ENCODE measurements at places on chromosomes 16 and 17.

DNA sequence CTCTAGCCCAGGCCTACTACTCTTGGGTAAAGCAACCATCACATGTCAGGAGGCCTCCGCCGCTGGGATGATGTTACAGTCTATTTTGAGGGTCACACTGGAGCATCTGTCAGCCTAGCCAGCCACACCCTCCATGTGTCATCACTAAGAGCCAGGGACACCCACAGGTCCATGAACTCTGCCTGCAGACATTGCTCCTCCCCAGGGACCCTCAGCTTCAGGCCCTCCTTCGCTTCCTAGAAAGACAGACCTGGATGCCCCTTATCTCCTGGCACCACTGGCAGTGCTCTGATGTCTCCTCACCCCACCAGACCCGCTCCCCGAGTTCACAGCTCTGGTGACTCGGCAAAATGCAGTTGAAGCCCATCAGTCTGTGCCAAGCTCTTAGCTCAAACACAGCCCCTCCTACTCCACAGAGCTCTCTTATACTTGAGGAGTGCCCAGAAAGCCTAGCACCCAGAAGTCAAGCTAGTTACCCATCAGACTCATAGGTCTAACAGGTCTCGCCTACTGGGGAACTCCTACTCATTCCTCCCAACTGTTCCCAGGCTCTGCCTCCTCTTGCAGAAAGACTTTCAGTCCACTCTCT is 5.9 kb downstream of the RANBP10 start:
- DNase-seq: no peak

- DNase-seq: no peak
These were observed 43.6 kb upstream of the CRYM start for GRCh38 chr16:21321736-21322135.

- no peak for DNase-seq
These were observed 12.3 kb downstream of the LRRC3C start for GRCh38 chr17:39939588-39940419.

DNA sequence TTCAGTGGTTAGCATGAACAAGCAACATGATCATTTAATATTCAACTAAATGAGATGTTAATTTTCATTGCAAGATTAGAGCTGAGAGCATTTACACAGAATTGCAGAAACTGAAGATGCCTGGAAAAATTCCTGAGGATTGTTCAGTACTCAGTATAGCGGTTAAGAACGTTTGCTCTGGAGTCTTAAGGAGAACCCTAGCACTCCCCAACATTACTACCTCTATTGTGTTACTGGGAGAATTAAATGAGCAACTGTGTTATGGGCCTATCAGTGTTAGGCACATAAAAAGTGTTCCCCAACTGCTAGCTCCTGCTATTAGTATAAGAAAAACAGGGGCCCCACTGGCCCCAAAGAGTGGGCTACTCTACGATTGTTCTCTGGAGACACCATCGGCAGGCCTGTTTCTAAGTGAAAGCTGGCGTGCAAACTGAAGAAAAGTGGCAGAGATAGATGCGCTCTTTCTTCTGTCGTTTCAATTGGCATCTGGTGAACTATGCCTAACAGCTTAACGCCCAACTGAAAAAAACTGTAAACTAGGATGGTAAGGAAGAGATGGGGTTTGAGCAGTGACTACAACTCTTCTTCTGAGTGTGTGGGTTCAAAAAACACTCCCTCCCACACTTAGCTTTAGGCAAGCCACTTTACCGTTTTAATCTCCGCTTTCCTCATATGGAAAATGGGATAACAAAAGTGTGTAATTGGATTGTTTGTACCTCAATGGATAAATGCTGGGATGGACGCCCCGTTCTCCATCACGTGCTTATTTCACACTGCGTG is 1.3 kb downstream of the CDR2 start:
- DNase-seq: peak; percentile 32

- DNase-seq: no peak
These were observed 106.7 kb upstream of the FOXF1 start for GRCh38 chr16:86403541-86404163.
